CD4-positive, alpha-beta T cell treated with Interleukin-2 at 100 ng/mL for 4 hours (primary cell): ENCODE measurements at places on chromosomes 7 and 10.

DNA sequence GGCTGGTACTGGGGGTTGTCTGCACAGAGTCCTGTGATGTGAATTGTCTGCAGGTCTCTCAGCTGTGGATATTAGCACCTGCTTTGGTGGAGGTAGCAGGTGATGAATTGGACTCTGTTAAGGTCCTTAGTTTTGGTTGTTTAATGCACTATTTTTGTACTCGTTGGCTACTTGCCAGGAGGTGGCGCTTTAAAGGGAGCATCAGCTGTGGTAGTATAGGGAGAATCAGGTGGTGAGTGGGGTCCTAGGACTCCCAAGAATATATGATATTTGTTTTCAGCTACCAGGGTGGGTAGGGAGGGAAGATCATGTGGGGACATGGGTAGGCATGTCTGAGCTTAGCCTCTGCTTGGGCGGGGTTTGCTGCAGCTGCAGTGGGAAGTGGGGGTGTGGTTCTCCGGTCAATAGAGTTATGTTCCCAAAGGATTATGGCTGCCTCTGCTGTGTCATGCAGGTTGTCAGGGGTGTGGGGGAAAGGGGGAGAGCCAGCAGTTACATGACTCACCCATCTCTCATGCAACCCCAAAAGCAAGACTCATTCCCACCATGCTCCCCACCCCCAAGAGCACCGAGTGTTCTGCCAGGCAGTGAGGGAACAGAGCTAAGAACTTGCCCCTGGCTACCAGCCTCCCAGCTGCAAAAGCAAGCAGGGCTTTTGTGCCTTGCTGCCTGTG lies 53.7 kb upstream of the ZNF273 start:
- no peak for DNase-seq

GRCh38 chr7:142120524-142120923 lies 9.0 kb downstream of the MGAM2 start:
- DNase-seq, result no peak

DNA sequence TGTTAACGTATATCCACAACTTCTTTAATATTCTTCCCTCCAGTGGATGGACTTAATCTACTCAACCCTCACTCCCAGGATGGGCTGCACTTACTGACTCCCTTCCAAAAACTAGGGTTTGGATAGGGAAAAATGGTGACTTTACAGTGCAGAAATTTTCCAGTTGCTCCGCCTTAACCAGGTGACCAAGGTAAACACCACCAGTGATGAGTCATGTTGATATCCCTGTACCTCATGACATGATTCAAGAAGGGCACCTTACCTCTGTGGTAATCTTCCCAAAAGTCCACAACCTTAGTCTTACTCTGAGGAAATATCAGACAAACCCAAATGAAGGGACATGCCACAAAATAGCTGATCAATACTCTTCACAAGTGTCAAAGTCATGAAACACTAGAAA lies 3.5 kb upstream of the GSTK1 start:
- DNase-seq, result no peak

- DNase-seq, result no peak
Measured at GRCh38 chr7:106643216-106644000, 17.6 kb downstream of the CCDC71L start.

DNA sequence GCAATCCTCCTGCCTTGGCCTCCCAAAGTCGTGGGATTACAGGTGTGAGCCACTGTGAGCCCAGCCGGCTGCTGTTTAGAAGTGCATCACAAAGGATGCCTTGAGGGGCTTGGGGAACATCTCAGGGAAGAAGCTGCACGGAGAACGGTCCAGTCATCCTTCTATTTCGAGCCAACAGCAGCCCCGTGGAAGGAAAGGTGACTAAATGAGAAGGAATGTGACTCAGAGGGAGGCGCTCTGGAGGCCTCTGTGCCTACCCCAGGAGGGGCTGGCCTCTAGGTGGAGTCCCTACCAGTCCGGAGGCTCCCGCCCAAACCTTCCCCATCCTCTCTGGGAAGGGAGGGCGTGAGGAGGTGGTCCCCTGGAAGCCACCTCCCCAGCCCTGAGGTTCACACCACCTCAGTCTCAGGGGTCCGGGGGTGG lies 76.2 kb downstream of the CTBP2 start:
- no peak for DNase-seq
